Urinary bladder (tissue), 4 donors: ENCODE measurements at places on chromosomes 4 and X. TPM values are rescaled to one million over a fixed set of nuclear protein-coding genes. Genes with fewer than 3 reads are reported as not detected.

The CAMK2D gene
- total RNA-seq: 125 TPM

The SMR3B gene
- not detected for total RNA-seq

The TRIM60 gene
- not detected for total RNA-seq

The DAPP1 gene
- 19.6 TPM for total RNA-seq

The BGN gene
- 57.7 TPM for total RNA-seq

The TLR10 gene
- 3.0 TPM for total RNA-seq

The PRR32 gene
- total RNA-seq: 1.3 TPM

The ARHGEF6 gene
- 28.5 TPM for total RNA-seq

The ABCG2 gene
- 22.9 TPM for total RNA-seq

The GAGE13 gene
- not detected for total RNA-seq

The SNCA gene
- total RNA-seq: 24.4 TPM

The SLC25A4 gene
- 12.8 TPM for total RNA-seq

The CD40LG gene
- not detected for total RNA-seq

The CCSER1 gene
- total RNA-seq: 88.0 TPM

The MRPL1 gene
- 42.8 TPM for total RNA-seq

The ATP1B4 gene
- 9.9 TPM for total RNA-seq

The FRMD7 gene
- total RNA-seq: 0.48 TPM

The MMRN1 gene
- 85.7 TPM for total RNA-seq

The BTC gene
- 11.5 TPM for total RNA-seq

The MAGEA2 gene
- total RNA-seq: not detected

The TAF1 gene
- 54.1 TPM for total RNA-seq

The NLRP2B gene
- not detected for total RNA-seq
